ENCODE measurements at places on chromosomes 7 and 10. TPM values are rescaled to one million over a fixed set of nuclear protein-coding genes. Genes with fewer than 3 reads are reported as not detected.

OTUD1 gene
- 19.0 TPM for total RNA-seq

ZNF398 gene
- 29.9 TPM for total RNA-seq

- H3K4me1 ChIP-seq = peaks cover 4% of the 10 kb centered on the region
- DNase-seq = no peak
- H3K27ac ChIP-seq = no peak overlapping the region
- H3K4me3 ChIP-seq = no peak overlapping the region
Observed at GRCh38 chr7:112186300-112186699, 19.9 kb downstream of the DOCK4 start.

GRCh38 chr10:4011136-4011812 is 226.3 kb upstream of the KLF6 start:
- no peaks in the 10 kb centered on the region for H3K27me3 ChIP-seq
- H3K27ac ChIP-seq = no peak overlapping the region
- no peak for DNase-seq
- H3K36me3 ChIP-seq = no peaks in the 10 kb centered on the region
- no peaks in the 10 kb centered on the region for H3K4me1 ChIP-seq

LFNG gene
- total RNA-seq = 6.1 TPM

TRIM50 gene
- 1.0 TPM for total RNA-seq

DNA sequence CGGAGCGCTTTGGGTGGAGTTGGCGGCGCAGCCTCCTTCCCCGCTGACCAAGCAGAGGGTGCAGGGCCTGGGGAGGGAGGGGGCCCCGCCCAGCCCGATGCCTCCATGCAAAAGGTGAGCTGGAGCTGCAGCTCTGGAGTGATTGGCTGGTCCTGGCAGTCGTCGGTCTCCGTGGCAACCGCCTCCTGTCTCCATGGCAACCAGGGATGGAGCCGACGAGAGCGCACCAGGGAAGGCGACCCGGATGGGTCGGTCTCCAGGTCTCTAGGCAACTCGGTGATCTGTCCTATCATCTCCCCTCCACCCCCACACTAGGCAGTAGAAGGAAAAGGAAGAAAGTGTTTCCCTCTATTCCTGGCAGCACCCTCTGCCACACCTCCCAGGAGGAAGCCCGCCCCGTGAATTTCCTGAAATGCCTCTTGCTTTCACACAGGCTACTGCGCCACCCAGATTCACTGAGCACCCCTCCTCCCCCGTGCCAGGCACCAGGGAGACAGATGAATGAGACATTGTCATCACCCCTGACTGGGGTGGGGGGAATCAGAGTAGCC is 647 bp upstream of the NACAD start:
- peaks cover 7% of the 10 kb centered on the region for H3K4me1 ChIP-seq
- H3K4me3 ChIP-seq = no peak overlapping the region
- H3K27me3 ChIP-seq = no peaks in the 10 kb centered on the region
- H3K36me3 ChIP-seq = no peaks in the 10 kb centered on the region
- peak; percentile 34 for DNase-seq

DNA sequence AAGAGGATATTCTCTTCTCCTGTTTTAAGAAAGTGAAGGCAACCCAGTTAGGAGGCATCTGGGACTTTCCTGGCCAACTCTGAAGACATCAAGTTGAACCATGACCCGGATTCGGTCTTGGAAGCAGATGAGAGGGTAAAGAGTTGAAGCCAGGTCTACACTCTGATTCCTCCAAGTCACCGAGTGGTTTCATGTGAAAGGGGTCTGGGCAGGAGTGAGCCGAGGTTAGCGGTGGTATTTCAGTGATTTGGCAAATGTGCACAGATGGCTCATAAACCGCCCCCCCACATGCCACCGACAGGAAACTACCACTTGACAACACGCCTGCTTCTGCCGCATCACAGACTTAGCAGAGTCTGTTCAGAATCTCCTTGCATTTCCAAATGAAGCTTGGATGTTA is 11.4 kb upstream of the REPIN1 start:
- DNase-seq = no peak
- peaks cover 4% of the 10 kb centered on the region for H3K4me1 ChIP-seq

DNA sequence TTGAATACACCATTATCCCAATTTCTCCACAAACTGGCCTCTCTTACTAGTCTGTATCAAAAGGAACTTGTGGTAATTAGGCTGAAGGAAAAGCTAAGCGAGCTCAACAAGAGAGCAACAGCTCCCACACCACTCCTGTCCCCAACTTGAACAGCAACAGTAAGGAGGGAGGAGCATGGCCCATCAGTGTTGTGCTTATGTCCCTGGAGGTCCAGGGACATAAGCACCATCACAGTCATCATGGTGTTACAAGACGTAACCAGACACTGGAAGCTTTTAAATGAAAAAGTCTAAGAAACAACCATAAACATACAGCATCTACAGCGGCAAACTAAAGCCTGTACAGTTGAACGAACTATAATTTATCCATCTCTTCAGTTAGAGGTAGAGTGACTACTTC is 989 bp downstream of the ERLIN1 start:
- peak overlapping the region; percentile 85 for H3K4me3 ChIP-seq
- H3K27ac ChIP-seq = no peak overlapping the region
- no peaks in the 10 kb centered on the region for H3K36me3 ChIP-seq
- DNase-seq = no peak

CTTNBP2 gene
- 17.0 TPM for total RNA-seq

PCGF6 gene
- total RNA-seq = 9.5 TPM

- peaks cover 8% of the 10 kb centered on the region for H3K36me3 ChIP-seq
- no peak for DNase-seq
- H3K27ac ChIP-seq = no peak overlapping the region
- no peak overlapping the region for H3K4me3 ChIP-seq
- H3K27me3 ChIP-seq = no peaks in the 10 kb centered on the region
Observed at GRCh38 chr10:15122477-15123030, 25.4 kb downstream of the RPP38 start.

HMX3 gene
- total RNA-seq = not detected

- DNase-seq = peak; percentile 52
- no peak overlapping the region for H3K4me3 ChIP-seq
- H3K27me3 ChIP-seq = no peaks in the 10 kb centered on the region
Observed at GRCh38 chr7:18352339-18353255, 143.0 kb upstream of the HDAC9 start.

CUZD1 gene
- total RNA-seq = not detected

CYP2C18 gene
- not detected for total RNA-seq

- no peaks in the 10 kb centered on the region for H3K36me3 ChIP-seq
- no peak overlapping the region for H3K4me3 ChIP-seq
- H3K27ac ChIP-seq = no peak overlapping the region
- no peaks in the 10 kb centered on the region for H3K4me1 ChIP-seq
- no peak for DNase-seq
Observed at GRCh38 chr10:56178210-56178609, 182.8 kb downstream of the ZWINT start.

DNA sequence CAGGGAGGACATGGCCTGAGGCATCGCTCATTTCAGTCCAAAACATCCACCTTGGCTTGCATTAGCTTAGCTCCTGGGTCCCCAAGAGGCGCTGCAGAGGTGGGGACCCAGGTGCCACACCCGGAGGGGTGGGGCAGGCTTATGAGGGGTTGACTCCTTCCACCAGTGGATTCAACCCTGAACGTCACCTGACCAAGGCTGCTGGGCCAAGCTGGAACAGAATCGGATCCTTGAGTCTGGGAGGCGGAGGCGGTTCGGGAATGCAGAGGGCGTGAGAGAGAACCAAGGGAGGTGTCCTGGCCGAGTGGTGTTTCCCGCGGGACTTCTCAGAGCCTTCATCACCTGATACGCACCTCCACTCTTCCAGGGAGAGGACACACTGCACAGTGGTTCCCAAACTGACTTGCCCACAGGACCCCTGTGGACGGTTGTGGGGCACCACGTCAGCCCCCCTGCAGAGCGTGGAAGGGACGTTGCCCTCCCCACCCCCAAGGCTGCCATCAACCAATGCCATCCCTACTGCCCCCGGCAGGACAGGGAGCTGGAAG is 4.5 kb upstream of the MICALL2 start:
- peaks cover 31% of the 10 kb centered on the region for H3K4me1 ChIP-seq
- H3K27me3 ChIP-seq = no peaks in the 10 kb centered on the region
- no peak for DNase-seq
- H3K27ac ChIP-seq = no peak overlapping the region
- H3K36me3 ChIP-seq = no peaks in the 10 kb centered on the region

GRCh38 chr10:33137356-33138005 is 179.5 kb upstream of the ITGB1 start:
- no peaks in the 10 kb centered on the region for H3K27me3 ChIP-seq
- H3K4me1 ChIP-seq = no peaks in the 10 kb centered on the region
- no peak for DNase-seq

- no peak overlapping the region for H3K4me3 ChIP-seq
- peak overlapping the region; percentile 54 for H3K27ac ChIP-seq
- H3K27me3 ChIP-seq = no peaks in the 10 kb centered on the region
- H3K36me3 ChIP-seq = no peaks in the 10 kb centered on the region
- peaks cover 12% of the 10 kb centered on the region for H3K4me1 ChIP-seq
- DNase-seq = no peak
Observed at GRCh38 chr10:48299692-48300091, 6.8 kb upstream of the MAPK8 start.

GRCh38 chr7:30524545-30524944 is 19.9 kb upstream of the GGCT start:
- no peaks in the 10 kb centered on the region for H3K36me3 ChIP-seq
- no peak overlapping the region for H3K27ac ChIP-seq
- DNase-seq = no peak
- H3K4me3 ChIP-seq = no peak overlapping the region
- H3K4me1 ChIP-seq = peaks cover 4% of the 10 kb centered on the region

DNA sequence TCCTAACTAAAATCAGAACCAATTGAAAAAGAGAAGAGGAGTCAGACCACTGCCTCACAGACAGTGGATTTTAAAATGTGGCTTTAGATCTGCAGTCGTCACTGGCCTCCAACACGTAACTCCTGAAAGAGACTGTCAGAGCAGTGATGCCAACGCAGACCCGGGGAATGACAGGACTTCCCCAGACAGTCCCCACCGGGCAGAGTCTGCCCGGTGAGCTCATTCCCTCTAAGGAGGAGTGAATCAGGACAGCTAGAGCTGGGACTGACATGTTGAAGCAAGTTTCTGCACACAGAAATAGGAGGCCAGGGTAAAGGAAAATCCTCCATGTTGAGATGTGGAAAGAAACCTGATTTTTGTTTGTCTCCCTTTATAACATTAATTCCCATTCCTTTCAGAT is 105.0 kb downstream of the TES start:
- DNase-seq = no peak
- H3K4me1 ChIP-seq = peaks cover 32% of the 10 kb centered on the region
- H3K27me3 ChIP-seq = no peaks in the 10 kb centered on the region
- no peak overlapping the region for H3K27ac ChIP-seq
- no peak overlapping the region for H3K4me3 ChIP-seq

WDR86 gene
- 99.5 TPM for total RNA-seq

CLDN4 gene
- total RNA-seq = 301 TPM

DNA sequence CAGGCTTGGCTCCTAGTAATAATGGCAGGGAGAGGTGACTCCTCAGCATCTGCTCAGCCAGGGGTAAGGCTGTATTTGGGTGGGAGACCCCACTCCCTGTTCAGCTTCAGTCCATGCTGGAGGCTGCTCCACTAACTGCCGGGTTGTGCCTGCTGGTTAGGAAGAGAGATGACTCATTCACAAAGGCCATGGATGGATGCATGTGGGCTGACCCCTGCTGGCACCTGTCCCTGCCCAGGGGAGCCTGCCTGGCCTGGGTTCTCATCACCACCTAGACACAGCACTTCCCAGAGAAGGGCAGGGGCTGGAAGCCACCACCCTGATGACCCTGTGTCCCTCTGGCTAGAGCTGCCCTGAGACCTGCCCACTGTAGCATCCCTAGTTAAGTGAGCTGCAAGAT is 59.0 kb downstream of the VSTM4 start:
- H3K4me1 ChIP-seq = no peaks in the 10 kb centered on the region
- no peak overlapping the region for H3K27ac ChIP-seq
- H3K36me3 ChIP-seq = no peaks in the 10 kb centered on the region
- peak; percentile 68 for DNase-seq

DNA sequence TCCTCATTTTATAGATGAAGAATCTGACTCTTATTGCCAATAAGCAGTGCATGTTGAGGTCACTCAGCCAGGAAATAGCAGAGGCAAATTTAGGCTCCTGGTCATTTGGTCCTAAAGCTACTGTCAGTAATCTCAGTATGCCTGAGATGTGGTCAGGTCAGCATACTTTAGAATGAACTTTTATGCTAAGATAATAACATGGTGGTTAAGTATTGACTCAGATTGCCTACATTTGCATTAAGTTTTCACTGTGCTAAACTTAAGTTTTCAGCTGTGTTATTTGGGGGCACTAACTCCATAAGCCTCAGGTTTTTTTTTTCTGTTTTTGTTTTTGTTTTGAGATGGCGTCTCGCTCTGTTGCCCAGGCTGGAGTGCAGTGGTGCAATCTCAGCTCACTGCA is 35.9 kb upstream of the CCSER2 start:
- no peaks in the 10 kb centered on the region for H3K36me3 ChIP-seq
- no peak overlapping the region for H3K4me3 ChIP-seq
- no peaks in the 10 kb centered on the region for H3K27me3 ChIP-seq
- no peak overlapping the region for H3K27ac ChIP-seq
- no peak for DNase-seq

DNA sequence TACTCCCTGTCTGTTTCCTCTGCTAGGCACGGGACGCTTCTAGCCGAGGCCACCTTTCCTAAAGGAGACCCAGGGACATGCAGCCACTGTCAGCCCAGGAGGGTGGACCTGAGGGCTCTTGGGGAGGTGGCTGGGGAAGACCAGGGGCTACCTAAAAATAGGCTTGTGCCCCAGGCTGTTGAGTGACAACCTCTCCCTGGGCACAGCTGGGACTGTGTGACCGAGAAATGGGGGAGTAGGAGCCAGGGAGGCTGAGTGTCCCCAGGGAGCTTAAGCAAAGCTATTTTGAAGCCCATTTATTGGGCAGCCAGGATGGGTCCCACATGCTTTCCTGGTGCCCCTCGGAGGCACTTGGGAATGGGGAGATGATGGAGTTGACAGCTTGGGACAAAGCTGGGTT is 63.8 kb downstream of the CALML3 start:
- H3K4me1 ChIP-seq = peaks cover 36% of the 10 kb centered on the region
- DNase-seq = no peak
- H3K27me3 ChIP-seq = no peaks in the 10 kb centered on the region
- no peak overlapping the region for H3K27ac ChIP-seq

C10orf143 gene
- total RNA-seq = 8.5 TPM

GRCh38 chr7:95199779-95200558 is 124.4 kb downstream of the PON1 start:
- H3K4me1 ChIP-seq = no peaks in the 10 kb centered on the region
- no peak overlapping the region for H3K27ac ChIP-seq
- H3K4me3 ChIP-seq = no peak overlapping the region
- no peaks in the 10 kb centered on the region for H3K36me3 ChIP-seq
- peak; percentile 51 for DNase-seq

- H3K27ac ChIP-seq = no peak overlapping the region
- no peaks in the 10 kb centered on the region for H3K27me3 ChIP-seq
- no peaks in the 10 kb centered on the region for H3K36me3 ChIP-seq
- DNase-seq = no peak
Observed at GRCh38 chr10:132430231-132430743, 33.3 kb downstream of the PWWP2B start.

PPP1R9A gene
- total RNA-seq = 51.8 TPM
